ENCODE measurements at places on chromosomes 16 and 17.

- DNase-seq = no peak
These were observed 494 bp downstream of the PRSS41 start for GRCh38 chr16:2798723-2799204.

DNA sequence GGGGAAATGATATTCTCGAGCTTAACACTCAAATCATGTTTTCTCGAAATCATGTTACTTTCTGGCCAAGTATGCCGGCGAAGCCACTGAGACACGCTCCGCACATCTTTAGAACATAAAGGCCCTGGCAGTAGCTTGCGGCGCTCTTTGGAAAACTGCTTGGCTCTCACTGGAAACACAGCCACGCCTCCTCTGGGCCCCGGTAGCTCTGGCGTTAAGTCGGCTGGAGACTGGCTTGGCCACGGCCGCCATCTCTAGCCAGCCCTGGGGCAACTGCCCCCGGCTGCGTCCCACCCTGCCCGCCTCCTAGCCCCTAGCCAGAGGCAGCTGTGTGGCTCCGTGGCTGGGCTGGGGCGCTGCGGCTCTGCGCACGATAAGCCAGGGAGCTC, 9.2 kb upstream of the BAIAP2 start:
- no peak for DNase-seq

GRCh38 chr17:45013021-45013997, 38.1 kb downstream of the DCAKD start:
- no peak for DNase-seq

GRCh38 chr17:78892936-78893379, 10.0 kb downstream of the CEP295NL start:
- DNase-seq = no peak

All from GM18507 (cell line).